ENCODE measurements at places on chromosomes 12 and 14. TPM values are rescaled to one million over a fixed set of nuclear protein-coding genes. Genes with fewer than 3 reads are reported as not detected.

KCNH3 gene
- total RNA-seq, result 0.90 TPM

CKB gene
- 148 TPM for total RNA-seq

SLC10A1 gene
- total RNA-seq, result not detected

SERPINA1 gene
- total RNA-seq, result 1,017 TPM

PRICKLE1 gene
- 18.4 TPM for total RNA-seq

IFT81 gene
- total RNA-seq, result 7.3 TPM

LMNTD1 gene
- not detected for total RNA-seq

E2F7 gene
- 0.29 TPM for total RNA-seq

DNA sequence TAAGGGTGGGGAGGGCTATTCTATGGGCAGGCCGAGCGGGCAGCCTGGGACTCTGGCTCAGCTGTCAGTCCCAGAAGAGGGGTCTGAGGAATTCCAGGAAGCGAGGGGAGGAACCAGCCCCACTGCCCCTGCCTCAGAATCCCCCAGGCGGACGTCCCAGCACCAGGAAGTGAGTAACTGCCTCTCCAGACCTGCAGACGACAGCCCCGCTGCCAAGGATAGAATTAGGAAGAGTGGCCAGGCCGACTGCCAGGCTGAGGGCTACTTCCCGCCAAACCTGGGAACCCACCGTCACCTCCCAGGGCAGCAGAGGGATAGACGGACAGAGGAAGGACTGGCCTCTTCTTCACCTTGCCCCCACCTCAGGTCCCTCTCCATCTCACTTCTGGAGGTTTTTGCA is 6.7 kb upstream of the BDKRB2 start:
- no peak for DNase-seq

- no peak for DNase-seq
These were observed 356 bp upstream of the ZC3H14 start for GRCh38 chr14:88562532-88562830.

DNA sequence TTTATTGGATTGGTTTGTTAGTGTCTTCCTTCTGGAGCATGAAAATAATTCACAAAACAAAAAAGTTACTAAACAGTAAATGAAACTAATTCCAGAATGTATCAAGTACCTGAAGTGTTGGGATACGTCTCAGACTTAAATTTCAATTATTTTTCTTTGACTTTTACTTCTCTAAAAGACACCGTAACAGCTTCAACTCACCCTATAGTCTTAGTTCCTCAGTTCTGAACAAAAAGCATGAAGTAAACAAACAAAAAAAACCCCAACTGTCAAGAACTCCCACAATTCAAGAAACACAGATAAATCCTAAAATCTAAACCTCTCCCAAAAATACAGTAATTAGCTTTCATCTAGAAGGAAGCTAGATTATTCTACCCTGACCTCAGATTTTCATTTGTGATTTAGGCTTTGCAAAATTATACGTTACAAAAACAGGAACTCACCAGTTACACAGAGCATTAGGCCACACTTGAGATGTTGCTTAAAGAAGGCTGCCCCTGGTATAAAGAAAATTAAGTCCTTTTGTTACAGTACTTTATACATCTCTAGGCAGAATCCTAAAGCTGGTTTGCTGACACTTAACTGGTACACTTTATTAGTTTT is 10.2 kb downstream of the HEATR5A start:
- DNase-seq, result no peak

DNA sequence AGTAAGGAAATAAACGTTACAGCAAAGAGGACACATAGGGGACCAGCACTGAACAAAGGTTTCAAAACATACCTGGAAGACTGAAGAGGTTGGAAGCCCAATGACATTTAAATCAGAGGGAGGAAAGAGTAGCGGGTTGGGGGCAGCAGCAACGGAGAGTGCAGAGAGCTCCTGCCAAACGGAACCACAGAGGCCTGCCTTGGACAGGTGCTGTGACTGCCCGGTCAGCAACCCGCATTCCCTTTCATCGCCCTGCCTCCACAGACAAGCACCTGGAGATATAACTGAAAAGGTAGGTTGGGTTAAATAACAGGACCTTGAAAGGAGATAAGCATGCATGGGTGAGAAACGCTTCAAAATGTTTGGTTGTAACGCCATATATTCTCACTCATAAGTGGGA is 92.8 kb upstream of the SLC38A4 start:
- no peak for DNase-seq

DNA sequence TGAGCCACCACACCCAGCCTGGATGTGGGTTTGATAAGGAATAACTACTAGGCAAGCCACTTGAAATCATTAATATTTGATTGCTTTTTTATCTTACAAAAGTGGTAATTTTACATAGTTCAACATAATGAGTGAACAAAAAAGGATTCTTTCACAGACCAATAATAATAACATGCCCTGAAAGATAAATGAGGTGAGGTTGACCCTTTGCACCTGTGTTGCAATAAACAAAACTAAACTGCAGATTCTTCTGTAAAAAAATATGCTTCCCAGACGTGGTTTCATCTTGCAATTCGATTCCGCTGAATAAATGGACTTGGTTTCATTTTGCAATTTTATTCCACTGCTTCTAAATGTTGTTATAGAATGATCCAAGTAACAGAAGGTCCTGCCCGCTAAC is 1514.9 kb upstream of the TMEM132C start:
- no peak for DNase-seq

GRCh38 chr14:92584816-92585215 is 71.2 kb downstream of the RIN3 start:
- DNase-seq, result peak; percentile 73

- no peak for DNase-seq
These were observed 25.7 kb downstream of the MOK start for GRCh38 chr14:102279282-102279681.

- DNase-seq, result peak; percentile 61
These were observed 101.7 kb downstream of the ZFP36L1 start for GRCh38 chr14:68691031-68691791.

- DNase-seq, result peak; percentile 87
These were observed at the start of gene ATL1 for GRCh38 chr14:50559990-50560930. ATL1 (plus strand) TSS chr14:50560145; CDS start chr14:50560266, 121 bp downstream.

Measured in upper lobe of right lung (tissue), 1 donor.